ENCODE measurements at places on chromosomes 5 and 9.

DNA sequence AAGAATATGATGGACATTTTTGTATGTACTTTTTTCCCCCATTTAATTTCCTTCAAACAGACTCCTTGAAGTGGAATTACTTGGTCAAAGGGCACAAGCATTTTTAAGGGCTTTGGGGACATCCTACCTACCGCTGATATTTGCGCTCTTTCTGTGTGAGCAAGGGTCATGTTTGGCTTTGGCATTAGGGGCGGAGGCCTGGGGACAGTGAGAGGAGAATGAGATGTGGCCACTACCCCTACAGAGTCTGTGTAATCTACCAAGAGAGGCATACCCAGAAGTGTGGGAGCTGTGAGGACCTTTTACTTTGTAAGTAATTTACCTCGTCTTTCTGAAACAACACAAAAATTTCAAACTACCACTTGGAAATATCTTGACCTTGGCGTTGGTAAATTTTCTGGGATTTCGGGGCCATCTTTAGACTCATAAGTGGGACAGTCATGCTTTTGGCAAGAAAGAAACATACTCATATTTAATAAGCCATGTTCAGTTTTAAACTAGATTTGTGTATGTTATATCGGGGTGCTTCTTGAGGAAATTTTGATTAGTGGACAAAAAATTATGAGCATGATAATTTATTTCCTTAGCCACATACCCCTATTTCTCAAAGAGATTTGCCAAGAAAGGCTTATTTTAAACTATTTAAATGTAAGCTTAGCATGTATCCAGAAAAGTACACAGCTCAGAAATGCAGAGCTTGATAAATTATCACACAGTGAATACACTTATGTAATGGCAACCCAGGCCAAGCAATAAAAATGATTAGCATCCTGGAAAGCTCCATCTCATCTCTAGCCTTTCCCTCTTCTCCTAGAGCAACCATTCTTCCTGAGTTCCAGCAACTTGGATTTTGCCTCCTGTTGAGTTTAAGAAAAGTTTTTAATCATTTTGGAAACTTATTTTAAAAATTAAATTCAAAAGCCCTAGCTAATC lies 63.6 kb downstream of the ARHGAP26 start:
- DNase-seq = no peak

GRCh38 chr5:78289911-78290310 lies 4.6 kb downstream of the AP3B1 start:
- no peak for DNase-seq

DNA sequence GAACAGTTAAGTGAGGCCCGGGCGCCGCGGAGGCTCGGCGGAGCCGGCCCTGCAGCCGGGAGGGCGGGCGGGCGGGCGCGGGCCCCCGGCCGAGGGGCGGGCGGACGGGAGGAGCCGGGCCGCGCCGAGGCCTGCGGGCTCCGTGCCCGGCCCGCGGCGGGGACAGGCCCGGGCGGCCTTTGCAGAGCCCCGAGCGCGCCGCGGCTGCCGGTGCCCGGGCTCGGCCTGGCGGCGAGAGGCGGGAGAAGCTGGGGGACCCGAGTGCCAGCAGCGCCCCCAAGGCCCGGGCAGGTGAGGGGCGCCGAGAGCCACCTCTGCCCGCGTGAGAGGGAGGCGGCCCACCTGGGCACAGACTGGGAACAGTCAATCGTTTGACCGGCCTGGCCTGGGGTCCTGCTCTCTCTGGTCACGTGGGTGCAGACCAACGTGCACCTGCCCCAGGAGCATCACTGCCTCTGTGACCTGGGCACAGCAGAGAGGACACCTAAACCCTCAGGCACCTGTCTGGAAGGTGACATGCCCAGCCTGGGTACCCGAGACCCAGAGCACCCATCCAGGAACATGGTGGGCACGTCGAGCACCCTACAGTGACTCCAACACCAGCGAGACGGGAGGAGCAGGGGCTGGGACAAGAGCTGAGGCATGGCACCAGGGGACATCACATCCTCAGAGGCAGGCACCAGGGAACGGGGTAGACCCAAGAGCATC lies 531 bp downstream of the MVB12B start:
- DNase-seq = peak; percentile 10

- DNase-seq = peak; percentile 86
Measured at GRCh38 chr9:124126648-124127646, 115.4 kb downstream of the LHX2 start.

GRCh38 chr5:37876943-37877342 lies 37.1 kb upstream of the GDNF start:
- no peak for DNase-seq

DNA sequence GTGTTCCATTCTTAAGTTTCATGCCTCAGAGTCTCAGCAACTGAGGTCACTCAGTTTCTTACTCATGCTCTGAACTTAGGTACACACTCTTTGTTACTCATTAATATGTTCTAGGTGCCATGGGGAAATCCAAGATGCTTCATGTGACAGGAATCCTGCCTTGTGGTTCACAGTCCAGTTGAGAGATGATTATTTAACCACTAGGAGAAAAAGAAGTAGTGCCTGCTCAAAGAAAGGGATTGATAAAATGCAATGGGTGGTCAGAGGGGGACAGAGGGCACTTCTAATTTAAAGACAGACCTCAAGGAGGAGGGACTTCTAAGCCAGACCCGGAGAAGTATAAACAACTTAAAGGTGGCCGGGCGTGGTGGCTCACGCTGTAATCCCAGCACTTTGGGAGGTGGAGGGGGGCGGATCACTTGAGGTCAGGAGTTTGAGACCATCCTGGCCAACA lies 69.0 kb downstream of the UGCG start:
- DNase-seq = no peak

DNA sequence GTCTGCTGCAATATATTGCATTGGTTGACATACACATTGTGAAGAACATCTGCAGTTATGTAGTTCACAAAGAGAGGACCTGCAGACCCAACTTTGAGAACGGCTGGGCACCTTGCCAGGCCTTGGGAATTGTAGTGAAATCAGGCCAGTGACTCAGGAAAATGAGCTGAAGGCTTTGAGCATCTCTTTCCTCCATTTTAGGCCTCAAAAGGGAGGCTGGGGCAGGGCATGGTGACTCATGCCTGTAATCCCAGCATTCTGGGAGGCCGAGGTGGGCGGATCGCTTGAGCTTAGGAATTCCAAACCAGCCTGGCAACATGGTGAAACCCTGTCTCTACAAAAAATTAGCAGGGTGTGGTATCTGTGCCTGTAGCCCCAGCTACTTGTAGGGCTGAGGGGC lies 1.4 kb upstream of the IPPK start:
- DNase-seq = peak; percentile 68

DNA sequence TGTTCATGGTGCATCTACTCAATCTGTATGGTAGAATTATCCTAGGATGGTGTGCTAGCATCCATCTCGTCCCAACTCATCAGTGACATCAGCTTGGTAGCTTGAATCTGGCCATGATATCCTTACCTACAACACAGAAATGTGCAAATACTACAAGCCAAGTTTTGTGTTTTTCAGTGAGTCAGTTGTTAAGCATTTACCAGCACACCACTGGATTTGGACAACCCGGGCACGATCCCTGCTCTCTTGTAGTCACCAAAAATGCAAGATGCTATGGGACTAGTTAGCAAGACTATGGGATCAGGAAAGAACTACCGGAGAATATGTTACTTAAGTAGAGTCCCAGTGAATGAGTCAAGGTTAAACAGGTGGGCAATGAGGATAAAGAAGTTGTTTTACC lies 32.1 kb upstream of the ZNF354B start:
- DNase-seq = no peak

DNA sequence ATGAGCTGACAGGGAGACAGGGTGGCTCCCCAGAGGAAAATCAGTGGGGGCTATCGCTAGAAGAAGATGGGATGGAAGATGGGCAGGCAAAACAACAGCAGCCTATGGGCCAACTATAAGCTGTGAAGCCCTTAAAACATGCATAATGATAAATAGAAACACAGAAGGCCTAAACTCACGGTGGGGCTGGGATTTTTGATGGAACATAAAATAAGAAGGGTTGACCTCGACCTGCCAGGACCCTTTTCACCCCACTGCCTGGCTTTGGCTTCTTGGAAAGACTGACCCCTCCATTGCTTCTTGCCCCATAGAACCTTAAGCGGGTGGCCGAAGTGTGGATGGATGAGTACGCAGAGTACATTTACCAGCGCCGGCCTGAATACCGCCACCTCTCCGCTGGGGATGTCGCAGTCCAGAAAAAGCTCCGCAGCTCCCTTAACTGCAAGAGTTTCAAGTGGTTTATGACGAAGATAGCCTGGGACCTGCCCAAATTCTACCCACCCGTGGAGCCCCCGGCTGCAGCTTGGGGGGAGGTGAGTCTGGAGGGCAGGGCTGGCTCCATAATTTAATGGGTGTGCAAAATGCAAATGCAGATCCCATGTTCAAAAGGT lies 36.5 kb upstream of the SAP30L start:
- DNase-seq = no peak

All from mesendoderm (in vitro differentiated cells).